ENCODE measurements at places on chromosomes 2 and 18. TPM values are rescaled to one million over a fixed set of nuclear protein-coding genes. Genes with fewer than 3 reads are reported as not detected.
A peak's percentile ranks its signal among the peaks of the same experiment; 100 is the strongest.

Gene ITM2C
- 38.3 TPM for total RNA-seq

Gene CNGA3
- total RNA-seq, result 0.28 TPM

Gene SUCLG1
- total RNA-seq, result 73.3 TPM

Gene CD226
- total RNA-seq, result 3.9 TPM

DNA sequence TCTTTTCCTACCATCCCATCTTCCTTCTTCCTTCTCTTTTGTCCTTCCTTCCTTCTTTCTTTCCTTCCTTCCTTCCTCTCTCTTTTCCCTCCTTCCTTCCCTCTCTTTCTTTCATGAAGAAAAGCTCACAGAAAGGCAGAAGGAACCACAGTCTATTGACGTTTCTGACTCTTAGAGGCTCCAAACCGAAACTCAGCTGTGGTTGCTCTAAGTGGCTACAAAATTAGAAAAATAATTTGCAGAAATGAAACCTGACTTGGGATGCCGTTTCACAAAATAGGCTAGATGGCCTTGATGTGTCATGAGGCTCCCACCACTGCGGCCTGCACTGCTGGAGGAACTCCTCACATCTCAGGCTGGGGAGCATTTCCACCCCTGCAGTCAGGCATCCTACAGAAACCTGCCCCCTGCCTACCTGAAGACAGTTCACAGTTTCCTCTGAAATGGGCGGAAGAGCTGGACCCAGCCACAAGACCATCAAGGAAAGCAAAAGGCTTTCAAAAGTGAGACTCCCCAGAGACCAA is 165.6 kb downstream of the SMAD7 start:
- no peak overlapping the region for H3K4me3 ChIP-seq
- no peaks in the 10 kb centered on the region for H3K27me3 ChIP-seq
- peaks cover 7% of the 10 kb centered on the region for H3K4me1 ChIP-seq
- no peak for DNase-seq
- no peaks in the 10 kb centered on the region for H3K36me3 ChIP-seq

- H3K27ac ChIP-seq, result no peak overlapping the region
- H3K4me3 ChIP-seq, result no peak overlapping the region
- no peaks in the 10 kb centered on the region for H3K27me3 ChIP-seq
- H3K4me1 ChIP-seq, result no peaks in the 10 kb centered on the region
Observed at GRCh38 chr18:51278045-51278649, 80.7 kb upstream of the MEX3C start.

DNA sequence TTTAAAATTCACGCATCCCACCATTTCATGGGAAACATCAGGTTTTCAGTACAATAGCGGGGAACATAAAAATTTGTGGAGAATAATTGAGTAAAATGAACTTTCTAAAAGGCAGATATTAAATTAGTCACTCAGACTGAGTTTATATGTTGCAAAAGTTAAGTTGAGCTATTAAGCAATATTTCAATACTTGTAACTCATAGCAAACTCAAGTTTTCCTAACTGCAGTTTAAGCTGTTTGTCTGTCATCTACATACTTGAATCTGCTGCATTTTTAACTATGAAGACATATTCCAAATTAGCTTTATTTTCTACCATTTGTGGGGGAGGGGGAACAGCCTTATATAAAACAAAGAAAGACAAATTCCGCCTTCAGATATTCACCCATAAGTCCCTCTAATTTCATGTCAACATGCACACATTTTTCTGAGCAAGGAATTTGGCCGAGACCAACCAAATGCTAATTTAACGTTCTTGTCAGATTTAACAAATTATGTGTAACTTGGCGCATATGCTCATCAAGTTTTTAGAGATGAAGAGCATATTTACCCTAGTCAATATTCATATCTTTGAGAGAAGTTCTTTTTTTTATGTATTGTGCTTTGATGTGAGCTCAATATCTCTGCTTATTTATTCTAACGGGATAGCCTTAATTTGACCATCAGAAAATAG is 462.9 kb downstream of the TXNL1 start:
- H3K27ac ChIP-seq, result no peak overlapping the region
- no peak overlapping the region for H3K4me3 ChIP-seq
- H3K4me1 ChIP-seq, result no peaks in the 10 kb centered on the region

GRCh38 chr2:222582928-222583327 is 73.0 kb downstream of the FARSB start:
- no peaks in the 10 kb centered on the region for H3K36me3 ChIP-seq
- H3K4me3 ChIP-seq, result no peak overlapping the region
- H3K27me3 ChIP-seq, result no peaks in the 10 kb centered on the region
- no peaks in the 10 kb centered on the region for H3K4me1 ChIP-seq

DNA sequence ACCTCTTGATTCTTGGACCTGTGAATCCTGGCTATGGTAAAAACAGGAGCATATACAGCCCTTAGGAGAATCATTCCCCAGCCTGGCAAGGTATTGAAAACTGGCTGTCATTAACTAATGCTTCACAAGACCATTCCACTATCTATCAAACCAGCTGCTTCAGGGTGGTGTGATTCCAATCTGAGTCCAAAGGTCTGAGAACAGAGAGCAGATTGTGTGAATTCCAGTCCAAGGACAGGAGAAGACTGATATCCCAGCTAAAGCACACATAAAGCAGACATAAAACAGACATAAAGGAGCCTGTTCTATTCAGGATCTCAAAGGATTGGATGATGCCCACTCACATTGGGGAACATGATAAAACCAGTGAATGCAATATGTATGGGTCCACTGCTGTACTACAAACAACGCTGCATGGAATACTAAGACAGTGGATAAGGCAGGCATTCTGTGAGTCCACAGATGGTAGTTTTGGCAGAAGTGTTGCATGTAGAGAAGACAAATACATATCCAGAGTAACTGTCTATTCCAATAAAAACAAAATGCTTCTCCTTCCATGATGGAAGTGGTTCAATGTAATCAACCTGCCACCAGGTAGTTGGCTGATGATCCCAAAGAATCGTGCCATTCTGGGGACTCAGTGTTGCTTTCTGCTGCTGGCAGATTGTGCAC is 363.9 kb downstream of the KCNJ3 start:
- H3K27ac ChIP-seq, result no peak overlapping the region
- no peak for DNase-seq
- H3K27me3 ChIP-seq, result no peaks in the 10 kb centered on the region
- H3K4me1 ChIP-seq, result no peaks in the 10 kb centered on the region
- H3K4me3 ChIP-seq, result no peak overlapping the region

GRCh38 chr18:10113121-10114022 is 199.6 kb downstream of the VAPA start:
- no peaks in the 10 kb centered on the region for H3K27me3 ChIP-seq
- no peak overlapping the region for H3K27ac ChIP-seq
- no peak overlapping the region for H3K4me3 ChIP-seq
- H3K36me3 ChIP-seq, result no peaks in the 10 kb centered on the region
- DNase-seq, result peak; percentile 61
- no peaks in the 10 kb centered on the region for H3K4me1 ChIP-seq

GRCh38 chr2:23241611-23242245 is 143.3 kb upstream of the KLHL29 start:
- no peak for DNase-seq
- H3K4me3 ChIP-seq, result no peak overlapping the region
- no peaks in the 10 kb centered on the region for H3K27me3 ChIP-seq
- H3K4me1 ChIP-seq, result no peaks in the 10 kb centered on the region
- H3K27ac ChIP-seq, result no peak overlapping the region

DNA sequence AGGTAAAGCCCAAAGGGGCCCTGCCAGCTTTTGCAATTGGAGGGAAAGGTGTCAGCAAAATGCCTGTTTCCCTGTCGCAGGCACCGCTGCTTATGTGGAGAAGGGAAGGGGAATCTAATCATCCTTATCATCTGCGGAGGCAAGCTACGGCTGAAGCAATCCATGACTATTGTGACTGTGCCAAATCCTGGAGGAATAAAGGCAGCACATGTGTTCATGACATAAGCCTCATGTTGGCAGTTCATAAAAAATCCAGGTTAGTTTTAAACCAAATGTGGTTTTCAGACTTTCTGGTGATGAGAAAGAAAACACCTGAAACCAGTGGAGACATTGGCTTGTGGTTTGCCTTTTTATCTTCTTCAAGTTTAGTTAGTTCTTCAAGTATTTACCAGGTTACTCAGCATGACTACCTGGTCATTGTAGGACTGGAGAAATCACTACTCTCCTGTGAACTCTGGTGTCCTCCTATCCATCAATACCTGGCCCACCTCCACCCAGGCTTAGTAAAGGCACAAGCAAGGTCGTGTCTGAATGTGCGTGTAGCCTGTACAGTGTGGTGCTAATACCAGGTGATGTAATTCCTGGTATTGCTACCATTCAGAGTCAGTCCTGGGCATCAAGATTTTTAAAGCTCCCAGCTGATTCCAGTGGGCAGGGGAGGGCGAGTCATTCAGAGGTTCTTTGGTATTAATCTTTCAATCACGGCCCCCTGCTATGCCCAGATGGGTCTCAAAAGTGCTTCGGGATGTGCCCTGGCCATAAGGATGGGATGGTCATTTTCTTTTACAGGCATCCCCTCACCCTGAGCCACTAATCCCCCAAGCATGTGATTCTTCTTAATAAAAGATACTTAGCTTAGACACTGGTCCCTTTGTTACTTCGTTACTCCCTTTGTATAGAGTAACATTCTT is 96.8 kb downstream of the TGFA start:
- H3K4me3 ChIP-seq, result no peak overlapping the region
- no peak for DNase-seq
- no peaks in the 10 kb centered on the region for H3K27me3 ChIP-seq
- no peaks in the 10 kb centered on the region for H3K4me1 ChIP-seq
- no peak overlapping the region for H3K27ac ChIP-seq

DNA sequence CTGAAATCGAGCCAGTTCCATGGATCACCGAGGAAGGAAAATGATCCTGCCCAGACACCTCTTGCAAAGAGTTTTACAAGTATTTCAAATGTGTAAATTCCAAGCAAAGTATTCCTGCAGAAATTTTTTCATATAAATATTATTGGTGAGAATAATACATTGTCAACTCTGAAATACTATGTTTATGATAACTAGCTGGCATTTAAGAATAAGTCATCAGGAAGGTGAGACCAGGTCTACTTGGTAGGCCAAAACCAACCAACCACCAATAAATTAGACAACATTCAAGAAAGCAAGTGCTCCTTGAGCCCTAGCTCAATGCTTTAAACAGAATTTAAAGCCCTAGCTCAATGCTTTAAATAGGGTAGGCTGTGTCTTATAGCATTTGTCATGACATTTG is 21.7 kb downstream of the SCN7A start:
- no peaks in the 10 kb centered on the region for H3K4me1 ChIP-seq
- DNase-seq, result no peak
- no peak overlapping the region for H3K4me3 ChIP-seq
- no peak overlapping the region for H3K27ac ChIP-seq
- no peaks in the 10 kb centered on the region for H3K36me3 ChIP-seq

GRCh38 chr2:231348704-231349373 is 46.7 kb upstream of the B3GNT7 start:
- DNase-seq, result no peak
- H3K36me3 ChIP-seq, result peaks cover 3% of the 10 kb centered on the region
- peaks cover 8% of the 10 kb centered on the region for H3K4me1 ChIP-seq
- no peak overlapping the region for H3K4me3 ChIP-seq

DNA sequence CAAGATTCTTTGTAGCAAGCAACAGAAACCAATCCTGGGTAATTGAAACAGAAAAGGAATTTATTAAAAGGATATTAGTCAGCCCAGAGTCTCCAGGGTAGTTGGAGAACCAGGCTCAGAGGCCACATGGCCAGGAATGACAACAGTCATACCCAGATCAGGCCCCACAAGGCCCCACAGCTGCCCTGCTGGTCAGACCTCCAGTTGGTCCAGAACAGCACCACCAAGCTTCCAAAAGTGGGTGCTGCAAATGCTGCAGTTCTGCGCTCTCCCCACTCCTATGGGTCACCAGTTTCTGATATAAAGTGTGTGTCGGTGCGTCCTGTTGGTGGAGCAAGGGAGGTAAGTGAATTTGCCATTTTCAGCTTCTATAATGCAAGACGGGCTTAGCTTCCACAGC is 29.9 kb downstream of the KLHL29 start:
- H3K27me3 ChIP-seq, result no peaks in the 10 kb centered on the region
- no peaks in the 10 kb centered on the region for H3K4me1 ChIP-seq
- no peaks in the 10 kb centered on the region for H3K36me3 ChIP-seq
- H3K4me3 ChIP-seq, result no peak overlapping the region
- no peak overlapping the region for H3K27ac ChIP-seq

- peak overlapping the region; percentile 49 for H3K27ac ChIP-seq
- peak overlapping the region; percentile 24 for H3K4me3 ChIP-seq
- H3K27me3 ChIP-seq, result no peaks in the 10 kb centered on the region
- no peak for DNase-seq
Observed at GRCh38 chr2:237628247-237629187, 1.1 kb downstream of the LRRFIP1 start.

GRCh38 chr2:144431392-144431783 is 88.5 kb downstream of the ZEB2 start:
- H3K4me1 ChIP-seq, result peaks cover 32% of the 10 kb centered on the region
- no peak for DNase-seq
- no peaks in the 10 kb centered on the region for H3K27me3 ChIP-seq
- no peak overlapping the region for H3K4me3 ChIP-seq
- peak overlapping the region; percentile 79 for H3K27ac ChIP-seq

DNA sequence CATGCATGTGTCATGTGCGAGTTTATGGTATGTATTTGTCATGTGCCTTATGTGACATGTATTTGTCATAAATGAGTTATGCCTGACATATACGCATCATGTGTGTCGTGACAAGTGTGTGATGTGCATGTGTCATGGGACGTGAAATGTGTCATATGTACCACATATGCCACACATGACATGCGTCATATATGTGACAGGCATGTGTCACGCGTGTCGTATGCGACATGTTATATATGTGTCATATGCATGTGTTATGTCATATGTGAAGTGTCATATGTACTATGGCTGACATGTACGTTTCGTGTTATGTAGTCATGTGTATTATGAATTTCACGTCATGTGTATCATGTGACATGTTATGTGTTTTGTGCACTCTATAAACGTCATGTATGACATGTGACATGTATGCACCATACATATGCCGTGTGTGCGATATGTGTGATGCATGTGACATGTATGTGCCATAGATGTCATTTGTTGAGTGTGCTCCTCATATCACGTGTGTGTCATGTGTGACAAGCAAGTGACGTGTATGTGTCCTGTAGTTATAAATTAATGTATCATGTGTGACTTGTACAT is 2152.3 kb upstream of the PIK3C3 start:
- no peak overlapping the region for H3K27ac ChIP-seq
- H3K36me3 ChIP-seq, result no peaks in the 10 kb centered on the region
- no peak overlapping the region for H3K4me3 ChIP-seq
- H3K4me1 ChIP-seq, result no peaks in the 10 kb centered on the region

GRCh38 chr2:129275706-129276105 is 703.8 kb upstream of the RAB6C start:
- H3K27me3 ChIP-seq, result no peaks in the 10 kb centered on the region
- H3K4me3 ChIP-seq, result no peak overlapping the region
- H3K4me1 ChIP-seq, result no peaks in the 10 kb centered on the region
- no peaks in the 10 kb centered on the region for H3K36me3 ChIP-seq
- H3K27ac ChIP-seq, result no peak overlapping the region
- no peak for DNase-seq

GRCh38 chr2:208234786-208235185 is 20.1 kb downstream of the IDH1 start:
- H3K4me3 ChIP-seq, result no peak overlapping the region
- H3K36me3 ChIP-seq, result peaks cover 42% of the 10 kb centered on the region
- DNase-seq, result no peak
- H3K27ac ChIP-seq, result no peak overlapping the region
- no peaks in the 10 kb centered on the region for H3K4me1 ChIP-seq
- no peaks in the 10 kb centered on the region for H3K27me3 ChIP-seq

GRCh38 chr18:60649842-60650536 is 277.4 kb upstream of the MC4R start:
- no peak for DNase-seq
- H3K4me1 ChIP-seq, result no peaks in the 10 kb centered on the region
- no peaks in the 10 kb centered on the region for H3K36me3 ChIP-seq
- H3K27ac ChIP-seq, result peak overlapping the region; percentile 7
- no peaks in the 10 kb centered on the region for H3K27me3 ChIP-seq
- no peak overlapping the region for H3K4me3 ChIP-seq
